ENCODE measurements at places on chromosomes 11 and 22.

DNA sequence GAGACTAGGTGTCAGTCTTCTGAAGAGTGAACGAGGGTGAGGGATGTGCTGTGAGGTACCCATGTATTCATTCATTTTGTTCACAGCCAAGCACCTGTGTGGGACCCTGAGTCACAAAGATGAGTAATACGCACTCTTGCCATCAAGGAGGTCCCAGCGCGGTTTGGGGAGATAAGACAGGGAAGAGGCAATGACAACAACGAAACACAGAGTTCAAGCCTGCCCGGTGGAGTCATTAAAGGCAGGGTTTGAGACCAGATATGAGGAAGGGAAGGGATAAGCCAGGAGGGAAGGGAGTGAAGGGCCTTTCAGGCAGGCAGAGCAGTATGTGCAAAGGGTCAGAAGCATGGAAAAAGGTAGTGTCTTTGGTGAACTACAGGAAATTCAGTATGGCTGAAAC lies 4.6 kb downstream of the DCHS1 start:
- no peak for DNase-seq

GRCh38 chr22:32536352-32536751 lies 61.7 kb downstream of the FBXO7 start:
- no peak for DNase-seq

GRCh38 chr11:66068154-66068821 lies 1.8 kb upstream of the PACS1 start:
- peak; percentile 62 for DNase-seq

DNA sequence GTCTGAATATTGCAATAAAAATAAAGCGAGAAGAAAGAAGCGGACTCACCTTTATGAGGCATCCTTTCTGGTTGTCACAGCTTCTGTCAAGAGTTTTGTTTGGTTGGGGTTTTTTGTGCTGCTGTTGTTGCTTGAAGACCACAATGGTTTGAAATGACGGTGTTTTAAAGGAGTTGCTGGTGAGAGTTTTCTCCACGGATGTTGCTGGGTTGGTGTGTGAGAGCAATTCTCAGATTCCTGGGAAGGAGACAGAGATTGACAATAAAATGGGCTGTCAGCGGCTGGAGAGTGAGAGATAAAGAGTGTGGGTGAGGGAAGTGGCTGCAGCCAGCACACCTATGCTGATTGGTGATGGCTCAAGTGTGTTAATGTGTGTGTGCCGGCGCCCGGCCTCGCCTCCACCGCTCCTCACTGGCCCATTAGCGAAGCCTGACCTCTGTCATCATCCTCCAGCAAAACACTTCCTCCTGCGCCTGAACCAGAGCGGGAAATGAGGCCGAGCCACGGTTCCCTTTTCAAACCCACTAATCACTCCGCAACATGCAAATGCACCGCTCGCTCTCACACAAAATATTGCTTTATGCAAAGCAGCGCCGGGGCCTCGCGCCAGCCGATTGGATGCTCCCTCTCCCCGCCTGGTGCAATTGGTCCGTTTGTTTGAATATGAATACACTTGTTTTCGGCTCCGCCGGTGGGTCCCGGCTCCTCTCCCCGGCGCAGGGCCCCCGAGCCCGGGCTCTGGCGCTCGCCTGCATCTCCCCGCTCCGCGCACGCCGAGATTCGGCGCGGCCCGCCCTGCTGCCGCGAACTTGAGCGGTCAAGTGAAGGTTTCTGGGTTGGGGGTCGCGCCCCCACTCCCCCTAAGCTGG lies at the start of gene PAX6:
Gene PAX6, minus strand, starts transcription at position 544 of the 869 bp plus-strand sequence. CDS start 4,911 bp downstream, outside the sequence.
- DNase-seq: no peak

- DNase-seq: no peak
Measured at GRCh38 chr22:31944700-31945442, 536 bp downstream of the YWHAH start.

GRCh38 chr11:64094463-64095260 lies 58.9 kb downstream of the FLRT1 start:
- DNase-seq: no peak

DNA sequence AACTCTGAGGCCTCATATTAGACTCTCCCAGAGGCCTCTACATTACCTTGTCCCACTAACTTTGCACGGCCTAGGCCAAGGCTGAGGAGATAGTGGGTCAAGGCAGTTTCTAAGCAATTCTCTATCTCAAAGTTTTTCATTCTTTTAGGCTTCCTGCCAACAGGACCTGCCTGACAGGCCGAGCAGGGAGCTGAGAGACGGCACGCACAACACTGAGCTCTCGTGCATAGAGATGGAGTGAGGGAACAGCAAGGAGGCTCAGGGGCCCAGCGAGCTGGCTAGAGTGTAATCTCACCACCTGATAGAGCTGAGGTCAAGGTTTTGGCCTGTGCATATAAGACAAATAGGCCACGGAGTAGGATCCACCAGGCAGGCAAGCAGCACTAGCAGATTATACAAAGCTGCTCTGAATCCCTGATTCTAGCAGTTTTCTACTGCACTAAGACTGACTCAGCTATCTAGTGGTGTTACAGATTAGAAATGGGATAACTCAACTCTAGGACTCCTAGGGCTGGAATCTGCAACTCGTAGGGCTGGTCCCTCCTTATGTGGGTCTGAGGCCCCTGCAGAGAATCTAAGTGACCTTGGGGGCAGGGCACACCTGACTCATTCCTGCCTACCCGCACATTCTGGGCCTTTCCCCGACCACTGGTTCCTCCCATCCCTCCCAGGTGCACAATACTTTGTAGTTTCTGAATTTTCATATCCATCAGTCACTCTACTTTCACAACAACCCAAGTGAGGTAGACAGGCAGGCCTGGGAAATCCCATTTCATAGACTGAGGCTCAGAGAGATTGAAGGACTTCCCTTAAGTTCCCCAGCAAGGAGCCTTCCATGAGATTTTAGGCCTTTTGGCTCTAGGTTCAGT lies 1.7 kb downstream of the CYB5R2 start:
- no peak for DNase-seq

- DNase-seq: no peak
Measured at GRCh38 chr11:119791047-119791446, 62.0 kb upstream of the NECTIN1 start.

DNA sequence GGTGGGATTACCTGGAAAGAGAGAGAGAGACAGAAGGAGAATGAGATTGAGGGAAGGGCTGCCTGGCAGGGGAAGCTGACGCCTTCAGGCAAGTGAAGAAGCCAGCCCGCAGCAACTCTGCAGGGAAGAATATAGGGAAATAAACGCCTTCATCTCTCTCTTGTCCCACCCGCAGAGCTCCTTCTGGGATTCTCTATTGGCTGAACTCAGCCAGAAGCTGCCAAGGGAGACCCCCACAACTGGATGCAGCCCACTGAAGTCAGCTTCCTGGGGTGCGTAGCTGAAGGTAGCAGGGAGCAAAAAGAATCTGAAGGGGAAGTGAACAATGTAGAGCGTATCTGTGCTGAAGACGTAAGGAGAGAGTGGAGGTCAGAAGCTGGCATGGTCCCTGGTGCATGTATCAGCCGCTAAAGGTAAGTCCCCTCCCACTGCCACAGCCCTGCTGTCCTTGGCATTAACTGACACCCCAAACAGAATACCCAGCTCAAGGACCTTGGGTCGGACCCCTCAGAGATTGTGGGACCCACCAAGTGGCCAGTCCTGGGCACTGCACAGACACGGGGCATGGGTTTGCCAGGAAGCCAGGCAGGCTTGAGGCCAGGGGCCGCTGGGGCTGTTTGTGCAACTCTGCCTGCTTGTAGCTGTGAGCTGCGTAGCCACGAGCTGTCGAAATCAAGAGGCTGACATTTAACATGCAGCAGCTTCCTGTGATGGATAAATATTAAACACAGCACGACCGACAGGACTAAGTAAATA lies 469.9 kb downstream of the MN1 start:
- DNase-seq: no peak

DNA sequence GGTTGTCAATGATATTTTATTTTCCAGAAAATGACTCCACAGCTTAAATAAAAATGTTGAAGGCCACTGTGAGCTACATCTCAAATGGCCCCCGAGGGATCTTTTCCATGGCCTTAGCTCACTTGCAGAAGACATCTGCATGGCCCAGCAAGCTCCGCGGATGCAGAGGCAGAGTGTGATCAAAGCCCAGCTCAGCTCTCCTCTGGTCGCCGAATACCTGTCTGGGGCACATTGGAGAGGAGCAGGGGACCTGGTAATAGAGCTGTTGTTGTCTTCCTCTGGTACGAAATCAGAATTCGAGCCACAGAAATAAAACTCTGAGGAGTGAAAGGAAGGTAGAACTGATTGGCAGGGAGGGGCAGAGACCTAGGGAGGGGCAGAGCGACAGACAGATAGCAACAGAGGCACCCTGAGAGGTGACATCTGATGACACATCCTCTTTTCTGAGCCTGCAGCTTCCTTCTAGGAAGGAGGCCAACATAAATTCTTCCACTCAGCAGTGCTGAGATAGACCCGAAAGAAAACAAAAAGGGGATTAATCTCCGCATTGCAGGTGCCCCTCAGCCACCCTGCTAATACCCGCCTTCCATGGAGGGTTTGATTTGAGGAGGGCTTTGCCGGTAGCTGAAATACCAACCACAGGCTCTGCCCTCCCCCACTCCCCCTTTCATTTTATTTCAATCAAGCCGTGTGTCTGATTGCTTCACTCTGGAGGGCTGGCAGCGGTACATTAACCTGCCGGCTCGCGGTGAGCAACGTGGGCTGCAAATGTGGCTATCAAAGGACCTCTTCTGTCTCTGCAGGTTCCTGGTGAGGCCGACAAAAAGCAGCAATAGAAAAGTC lies 759.4 kb downstream of the OPCML start:
- DNase-seq: no peak

DNA sequence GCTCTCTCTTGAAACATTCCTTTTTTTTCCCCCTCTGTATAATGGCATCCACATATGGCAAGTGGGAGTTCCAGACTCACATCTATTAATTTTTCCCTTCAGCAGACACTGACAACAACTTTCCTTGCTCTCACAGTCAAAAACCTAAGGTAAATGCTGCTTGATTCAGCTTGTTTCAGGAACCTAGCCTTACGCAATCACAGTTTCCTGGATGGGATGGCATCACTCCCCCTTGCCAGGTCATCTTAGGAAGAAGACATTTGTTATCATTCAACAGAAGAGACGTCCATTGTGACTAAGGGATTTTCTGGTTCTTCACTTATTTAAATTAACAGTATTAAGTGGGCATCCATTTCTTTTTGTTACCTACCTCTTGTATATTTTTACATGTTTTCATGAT lies 112.0 kb upstream of the PDGFD start:
- no peak for DNase-seq

GRCh38 chr22:37199760-37200108 lies 11.7 kb upstream of the C1QTNF6 start:
- no peak for DNase-seq

GRCh38 chr22:44892803-44893730 lies 116.7 kb downstream of the PHF21B start:
- no peak for DNase-seq

DNA sequence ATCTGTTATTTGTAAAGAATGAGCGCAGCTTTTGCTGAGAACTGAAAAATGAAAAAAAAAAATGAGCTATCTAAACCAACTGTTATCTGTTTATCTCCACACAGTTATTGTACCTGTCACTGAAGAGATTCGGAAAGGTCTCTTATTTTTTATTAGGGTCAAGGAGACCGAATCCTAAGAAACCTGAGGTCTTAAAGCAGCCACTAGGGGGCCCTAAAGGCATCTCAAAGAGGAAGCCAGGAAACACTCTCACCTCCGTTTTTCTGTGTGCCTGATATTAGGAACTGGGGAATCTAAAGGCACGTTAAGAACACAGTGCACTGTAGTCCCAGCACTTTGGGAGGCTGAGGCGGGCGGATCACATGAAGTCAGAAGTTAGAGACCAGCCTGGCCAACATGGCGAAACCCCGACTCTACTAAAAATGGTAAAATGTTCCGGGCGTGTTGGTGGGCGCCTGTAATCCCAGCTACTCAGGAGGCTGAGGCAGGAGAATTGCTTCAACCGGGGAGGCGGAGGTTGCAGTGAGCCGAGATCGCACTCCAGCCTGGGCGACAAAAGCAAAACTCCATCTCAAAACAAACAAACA lies 3.5 kb upstream of the LARGE1 start:
- no peak for DNase-seq

GRCh38 chr11:74641289-74641688 lies 48.9 kb downstream of the POLD3 start:
- no peak for DNase-seq

GRCh38 chr11:115682888-115683287 lies 178.7 kb upstream of the CADM1 start:
- DNase-seq: no peak

- no peak for DNase-seq
Measured at GRCh38 chr11:2483426-2483825, 38.6 kb downstream of the KCNQ1 start.

DNA sequence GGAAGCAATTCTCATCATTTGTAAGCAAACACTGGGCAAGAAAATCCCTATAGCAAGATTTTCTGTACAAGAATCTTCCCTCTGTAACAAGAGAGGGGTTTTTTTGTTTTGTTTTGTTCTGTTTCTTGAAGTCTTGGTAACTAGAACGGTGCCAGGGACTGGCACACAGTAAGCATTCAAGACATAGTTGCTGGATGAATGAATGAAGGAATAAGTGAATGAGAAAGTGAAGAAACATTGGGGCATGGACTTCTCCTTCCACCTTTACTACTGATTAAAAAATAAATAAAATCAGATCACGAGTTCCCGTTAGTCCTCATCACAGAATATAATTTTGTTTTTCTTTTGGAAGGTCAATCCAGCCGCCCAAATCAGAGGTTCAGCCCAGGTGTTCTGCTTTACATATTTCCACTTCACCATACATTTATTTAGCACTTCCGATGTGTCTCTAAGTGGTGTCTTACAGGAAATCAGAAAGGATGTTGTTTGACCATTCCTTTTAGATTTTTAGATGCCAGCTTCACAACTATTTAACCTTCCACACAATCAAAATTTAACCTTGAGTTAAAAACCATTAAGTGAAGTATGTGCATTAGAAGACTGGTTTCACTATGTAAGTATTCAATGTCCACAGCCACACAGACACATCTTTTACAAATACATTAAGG lies 281.2 kb downstream of the CADM1 start:
- DNase-seq: no peak

All from stimulated activated CD8-positive, alpha-beta memory T cell treated with anti-CD3 and anti-CD28 coated beads, Interleukin-7, amount 100 ng/mL, for 1 hour (primary cell).